Karpas-422 (cell line): ENCODE measurements at places on chromosomes 3 and 15. TPM values are rescaled to one million over a fixed set of nuclear protein-coding genes. Genes with fewer than 3 reads are reported as not detected.

GOLGA8G gene
- total RNA-seq: not detected in 2 replicates

DNA sequence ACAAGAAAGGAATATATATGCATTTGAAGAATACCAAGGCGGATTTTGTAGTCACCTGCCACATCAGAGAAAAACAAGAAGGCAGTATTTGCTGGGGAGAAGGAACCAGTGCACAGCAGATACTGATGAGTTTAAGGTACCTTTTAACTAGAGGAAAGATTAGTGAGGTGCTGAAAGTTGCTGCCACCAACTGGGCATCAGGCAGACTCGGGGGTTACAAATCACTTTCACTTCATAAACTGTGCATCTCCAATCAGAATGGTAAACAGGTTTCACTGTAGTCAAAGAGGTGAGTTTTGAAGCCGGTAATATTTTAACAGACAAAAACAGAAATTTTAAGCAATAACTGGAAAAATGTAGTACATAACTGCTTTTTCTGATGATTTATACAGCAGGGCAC lies 4.1 kb downstream of the FBN1 start:
- no peaks in the 10 kb centered on the region for H3K36me3 ChIP-seq
- H3K4me1 ChIP-seq: no peaks in the 10 kb centered on the region
- H3K4me3 ChIP-seq: no peak overlapping the region

DNA sequence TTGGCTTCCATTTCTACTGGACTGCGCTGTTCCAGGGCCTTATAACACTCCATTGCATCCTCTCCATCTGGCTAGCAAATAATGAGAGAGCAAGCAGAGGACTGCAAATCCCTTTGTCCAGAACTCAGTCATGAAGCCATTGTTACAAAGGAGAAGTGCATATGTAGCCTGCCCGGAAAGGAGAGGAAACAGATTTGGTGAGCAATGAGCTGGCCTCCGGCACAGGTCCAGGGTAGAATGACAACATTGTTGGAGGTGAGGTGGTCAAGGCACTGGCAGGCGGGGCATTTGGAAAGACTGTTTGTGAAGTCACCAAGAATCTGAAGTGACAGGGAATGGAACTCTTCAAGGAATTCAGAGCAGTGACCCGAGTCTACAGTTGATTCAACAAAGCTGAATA lies 25.0 kb upstream of the ATP1B3 start:
- no peak overlapping the region for H3K4me3 ChIP-seq
- H3K27me3 ChIP-seq: no peaks in the 10 kb centered on the region
- no peaks in the 10 kb centered on the region for H3K36me3 ChIP-seq
- no peak overlapping the region for H3K27ac ChIP-seq
- no peaks in the 10 kb centered on the region for H3K4me1 ChIP-seq

DNA sequence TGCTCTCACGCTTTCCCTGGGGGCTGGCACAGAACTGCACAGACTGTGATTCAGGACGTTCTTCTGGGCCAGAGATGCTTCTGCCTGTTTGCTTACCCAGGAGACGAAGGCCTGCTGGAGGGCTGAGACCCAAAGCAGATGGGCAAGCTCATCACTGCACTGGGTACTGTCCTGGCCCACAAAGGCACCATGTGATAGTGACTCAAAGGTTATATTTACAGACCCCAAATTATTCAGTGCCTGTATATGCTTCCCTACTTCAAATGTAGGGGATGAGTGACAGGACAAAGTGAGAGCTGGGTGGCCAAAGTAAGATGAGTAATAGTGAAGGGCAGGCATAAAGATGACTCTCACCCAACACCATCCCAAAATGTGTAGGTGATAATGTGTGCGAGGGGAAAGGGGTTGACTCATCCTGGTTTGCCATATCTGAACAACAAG lies 127.4 kb downstream of the WDR76 start:
- no peak overlapping the region for H3K27ac ChIP-seq
- H3K4me1 ChIP-seq: peaks cover 46% of the 10 kb centered on the region
- no peak overlapping the region for H3K4me3 ChIP-seq
- no peak for DNase-seq
- H3K36me3 ChIP-seq: no peaks in the 10 kb centered on the region

CA12 gene
- not detected in 2 replicates for total RNA-seq

GRCh38 chr15:100809151-100809550 lies 70.5 kb upstream of the ALDH1A3 start:
- no peak overlapping the region for H3K27ac ChIP-seq
- H3K36me3 ChIP-seq: no peaks in the 10 kb centered on the region
- no peak for DNase-seq
- no peak overlapping the region for H3K4me3 ChIP-seq
- no peaks in the 10 kb centered on the region for H3K4me1 ChIP-seq

CALML4 gene
- 3.0 and 7.0 TPM in 2 replicates for total RNA-seq

CD96 gene
- not detected in 2 replicates for total RNA-seq

DNA sequence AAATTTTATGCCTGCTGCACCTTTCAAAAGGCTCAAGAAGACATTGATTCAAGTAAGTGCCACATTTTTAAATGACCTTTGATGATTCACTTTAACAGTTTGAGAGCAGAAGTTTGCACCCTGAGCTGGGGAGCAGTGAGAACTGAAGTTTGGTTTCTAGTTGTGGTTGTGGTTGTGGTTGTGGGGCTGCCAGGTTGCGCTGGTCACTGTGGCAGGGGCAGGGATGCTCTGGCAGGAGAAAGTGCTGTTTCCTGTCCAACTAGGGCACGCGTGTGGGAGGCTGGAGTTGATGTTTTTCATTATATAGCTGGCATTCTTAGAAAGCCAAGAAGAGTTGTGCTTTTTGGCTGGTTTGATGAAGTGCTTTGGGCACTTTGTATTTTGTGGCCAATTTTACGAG lies 339.7 kb upstream of the NR2F2 start:
- H3K4me1 ChIP-seq: no peaks in the 10 kb centered on the region
- no peak overlapping the region for H3K27ac ChIP-seq
- no peak overlapping the region for H3K4me3 ChIP-seq
- DNase-seq: no peak
- no peaks in the 10 kb centered on the region for H3K27me3 ChIP-seq

ANKRD34C gene
- 0.93 TPM in 1 of 2 replicates, not detected in the other for total RNA-seq

GRCh38 chr3:60613769-60614303 lies 637.4 kb downstream of the FHIT start:
- H3K4me1 ChIP-seq: no peaks in the 10 kb centered on the region
- no peak overlapping the region for H3K4me3 ChIP-seq
- H3K36me3 ChIP-seq: no peaks in the 10 kb centered on the region
- H3K27ac ChIP-seq: no peak overlapping the region

GRCh38 chr3:44430466-44430865 lies 47.0 kb downstream of the ZNF445 start:
- no peaks in the 10 kb centered on the region for H3K4me1 ChIP-seq
- no peaks in the 10 kb centered on the region for H3K27me3 ChIP-seq
- no peak overlapping the region for H3K27ac ChIP-seq
- H3K36me3 ChIP-seq: no peaks in the 10 kb centered on the region
- H3K4me3 ChIP-seq: no peak overlapping the region

GRCh38 chr15:51367322-51367976 lies 26.0 kb downstream of the GLDN start:
- DNase-seq: no peak
- no peak overlapping the region for H3K27ac ChIP-seq
- H3K27me3 ChIP-seq: no peaks in the 10 kb centered on the region
- no peak overlapping the region for H3K4me3 ChIP-seq
- no peaks in the 10 kb centered on the region for H3K4me1 ChIP-seq

GRCh38 chr3:58161435-58162398 lies 49.1 kb downstream of the DNASE1L3 start:
- H3K4me3 ChIP-seq: no peak overlapping the region
- no peak for DNase-seq
- H3K27me3 ChIP-seq: no peaks in the 10 kb centered on the region
- H3K4me1 ChIP-seq: no peaks in the 10 kb centered on the region
- no peaks in the 10 kb centered on the region for H3K36me3 ChIP-seq

IQCF2 gene
- not detected in 2 replicates for total RNA-seq
